ENCODE measurements at places on chromosomes 3 and 15.

- DNase-seq, result no peak
These were observed 18.3 kb upstream of the MYH15 start for GRCh38 chr3:108528459-108529252.

GRCh38 chr3:150887031-150887430 lies 18.2 kb downstream of the MINDY4B start:
- no peak for DNase-seq

DNA sequence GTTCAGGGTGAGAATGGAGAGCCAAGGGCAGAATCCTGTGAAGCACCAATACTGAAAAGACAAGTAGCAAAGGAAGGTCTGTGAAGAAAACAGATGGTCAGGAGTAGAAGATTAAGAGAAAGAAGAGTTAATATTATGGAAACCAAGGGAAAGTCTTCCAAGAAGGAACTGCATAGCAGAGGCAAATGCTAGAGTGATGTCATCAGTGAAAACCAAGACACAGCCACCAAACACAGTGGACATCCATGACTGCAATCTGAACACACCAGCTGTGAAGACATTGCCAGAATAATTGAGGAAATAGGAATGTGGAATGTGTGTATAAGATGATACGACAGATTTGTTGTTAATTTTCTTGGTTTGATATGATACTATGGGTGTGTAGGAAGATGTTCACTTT lies 26.8 kb upstream of the ZBTB38 start:
- no peak for DNase-seq

GRCh38 chr3:44173263-44173662 lies 68.4 kb upstream of the TOPAZ1 start:
- no peak for DNase-seq

DNA sequence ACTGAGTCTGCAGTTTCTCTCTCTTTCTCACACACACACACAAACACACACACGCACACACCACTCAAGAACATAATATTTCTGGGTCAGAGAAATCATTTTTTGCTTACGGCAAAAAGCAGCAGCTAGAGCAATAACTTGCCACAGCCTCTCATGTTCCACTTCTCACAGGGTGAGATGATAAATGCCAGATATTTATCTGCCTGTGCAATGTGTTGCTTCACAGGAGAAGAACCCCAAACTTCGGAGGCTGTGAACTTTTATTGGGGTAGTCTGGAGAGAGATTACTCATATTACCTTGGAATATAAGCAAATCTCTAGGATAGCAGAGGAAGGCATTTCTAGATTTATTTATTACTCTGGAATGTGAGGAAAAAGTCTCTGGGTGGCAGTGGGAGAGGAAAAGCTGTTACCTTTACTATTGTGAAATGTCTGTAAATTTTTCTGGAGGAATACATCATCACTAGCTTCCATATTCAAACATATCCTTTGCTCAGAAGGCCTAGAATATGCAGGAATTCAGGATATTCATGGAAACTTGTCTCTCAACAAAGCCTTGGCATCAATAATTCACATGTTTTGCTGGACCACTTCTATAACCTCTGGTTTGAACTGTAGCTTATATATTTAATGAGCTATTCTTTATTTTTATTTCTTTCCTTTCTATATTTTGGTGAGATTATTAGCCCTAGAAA lies 369.2 kb downstream of the NSUN3 start:
- DNase-seq, result no peak

- no peak for DNase-seq
These were observed 756.7 kb downstream of the NR2F2 start for GRCh38 chr15:97087006-97087741.

- DNase-seq, result no peak
These were observed 27.1 kb downstream of the CPN2 start for GRCh38 chr3:194323785-194324735.

DNA sequence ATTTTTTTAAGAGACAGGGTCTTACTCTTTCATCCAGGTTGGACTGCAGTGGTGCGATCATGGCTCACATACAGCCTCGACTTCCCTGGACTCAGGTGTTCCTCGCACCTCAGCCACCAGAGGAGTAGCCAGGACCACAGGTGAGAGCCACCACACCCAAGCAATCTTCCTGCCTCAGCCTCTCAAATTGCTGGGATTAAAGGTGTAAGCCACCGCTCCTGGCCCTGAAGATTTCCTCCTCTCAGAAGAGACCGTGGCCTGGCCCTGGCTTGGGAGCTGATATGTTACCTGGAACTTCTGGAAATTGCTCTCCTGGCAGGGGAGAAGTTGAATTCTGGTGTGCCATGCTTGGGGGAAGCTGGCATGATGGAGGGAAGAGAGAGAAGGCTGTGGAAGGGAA lies 36.2 kb downstream of the PPCDC start:
- DNase-seq, result no peak

DNA sequence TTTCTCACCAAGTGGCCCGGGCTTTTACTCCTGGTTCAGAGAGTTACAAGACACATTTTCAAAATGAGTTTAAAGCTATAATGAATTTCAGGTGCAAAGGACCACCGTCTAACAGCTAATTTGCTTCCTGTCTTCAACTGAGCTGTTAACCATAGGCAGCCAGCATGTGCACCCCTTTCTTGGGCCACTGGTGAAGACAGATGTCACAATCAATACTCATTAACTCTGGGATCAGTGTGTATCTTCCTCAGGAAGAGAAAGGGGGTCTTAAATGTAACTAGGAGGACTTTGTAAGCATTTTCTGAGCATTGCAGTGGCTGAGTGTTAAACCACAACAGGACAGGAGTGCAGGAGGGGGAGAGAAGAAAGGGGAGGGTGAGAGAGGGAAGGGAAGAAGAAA lies 750.7 kb upstream of the CFAP20DC start:
- DNase-seq, result no peak

GRCh38 chr3:151236736-151237135 lies 33.7 kb upstream of the GPR171 start:
- no peak for DNase-seq

GRCh38 chr3:137330246-137330645 lies 372.5 kb downstream of the IL20RB start:
- DNase-seq, result no peak

- DNase-seq, result no peak
These were observed 68.5 kb downstream of the CPN2 start for GRCh38 chr3:194282436-194283122.

GRCh38 chr3:127606086-127606805 lies 8.0 kb downstream of the MCM2 start:
- no peak for DNase-seq

Measured in anterior cingulate cortex (tissue), 58 donors.